ENCODE measurements at places on chromosomes 12 and 14.
A peak's percentile ranks its signal among the peaks of the same experiment; 100 is the strongest.

DNA sequence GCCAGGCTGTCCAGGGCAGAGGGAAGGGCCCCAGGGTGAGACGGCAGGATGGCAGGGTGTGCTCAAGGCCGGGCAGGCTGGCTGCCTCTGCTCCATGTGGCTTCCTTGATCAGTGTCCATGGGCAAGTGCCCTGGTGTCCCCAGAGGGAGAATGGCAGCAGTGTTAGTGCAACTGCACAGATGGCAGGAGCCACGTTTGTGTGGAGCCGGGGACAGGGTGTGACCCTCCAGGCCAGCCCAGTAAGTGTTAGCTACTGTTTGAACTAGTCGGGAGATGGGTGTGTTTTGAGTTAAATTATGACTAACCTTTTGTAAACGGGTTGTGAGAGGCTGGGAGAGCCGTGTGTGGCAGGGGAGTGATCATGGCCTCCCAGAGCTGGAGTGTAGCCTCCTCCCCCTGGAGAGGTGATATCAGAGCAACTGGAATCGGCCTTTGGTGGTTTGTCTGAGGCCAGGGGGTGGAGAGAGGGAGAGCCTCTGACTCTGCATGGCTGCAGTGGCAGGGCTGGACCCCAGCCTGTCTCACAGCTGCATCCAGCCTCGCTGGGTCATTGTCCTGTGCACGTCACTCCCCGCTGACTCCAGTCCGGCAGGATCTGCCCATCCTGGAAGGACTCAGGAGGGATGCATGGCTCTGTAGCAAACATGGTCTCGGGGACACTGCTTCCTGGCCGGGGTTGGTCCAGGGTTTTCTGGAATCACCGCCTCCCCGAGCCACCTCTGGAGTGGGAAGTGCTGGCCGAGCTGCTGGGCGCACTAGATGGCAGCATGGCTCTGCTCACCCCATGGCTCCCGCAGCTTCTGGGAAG is 27.8 kb downstream of the AACS start:
- DNase-seq = no peak

- DNase-seq = peak; percentile 81
These were observed 107.5 kb upstream of the FAR2 start for GRCh38 chr12:29041621-29042020.

- no peak for DNase-seq
These were observed 1156.3 kb upstream of the SEL1L start for GRCh38 chr14:82689948-82690347.

- no peak for DNase-seq
These were observed 36.8 kb upstream of the NINJ2 start for GRCh38 chr12:700016-700415.

DNA sequence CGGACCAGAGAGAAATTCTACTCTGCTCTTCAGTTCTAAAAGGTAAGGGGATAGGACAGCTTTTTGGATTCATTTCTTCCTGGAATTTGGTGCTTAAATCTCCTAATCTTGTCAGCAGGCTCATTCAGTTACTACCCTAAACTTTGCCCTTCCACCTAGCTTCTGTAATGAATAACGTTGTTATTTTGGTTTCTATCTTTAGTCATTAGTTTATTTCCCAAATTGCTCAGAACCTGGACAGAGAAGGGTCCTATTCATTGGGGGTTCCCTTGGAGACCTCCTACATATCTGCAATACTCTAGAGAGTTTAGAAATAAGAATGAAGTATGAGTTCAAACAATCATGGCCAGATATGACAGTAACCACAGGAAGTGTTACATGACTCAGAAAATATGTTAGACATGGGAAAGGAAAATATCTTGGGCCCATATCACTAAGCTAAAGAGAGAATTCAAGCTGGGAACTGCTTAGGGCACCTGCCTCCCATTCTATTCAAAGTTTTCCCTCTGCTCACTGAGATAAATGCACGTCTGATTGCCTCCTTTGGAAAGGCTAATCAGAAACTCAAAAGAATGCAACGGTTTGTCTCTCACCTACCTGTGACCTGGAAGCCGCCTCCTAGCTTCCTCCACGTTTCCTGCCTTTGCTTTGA is 87.9 kb downstream of the GAS2L3 start:
- DNase-seq = no peak

DNA sequence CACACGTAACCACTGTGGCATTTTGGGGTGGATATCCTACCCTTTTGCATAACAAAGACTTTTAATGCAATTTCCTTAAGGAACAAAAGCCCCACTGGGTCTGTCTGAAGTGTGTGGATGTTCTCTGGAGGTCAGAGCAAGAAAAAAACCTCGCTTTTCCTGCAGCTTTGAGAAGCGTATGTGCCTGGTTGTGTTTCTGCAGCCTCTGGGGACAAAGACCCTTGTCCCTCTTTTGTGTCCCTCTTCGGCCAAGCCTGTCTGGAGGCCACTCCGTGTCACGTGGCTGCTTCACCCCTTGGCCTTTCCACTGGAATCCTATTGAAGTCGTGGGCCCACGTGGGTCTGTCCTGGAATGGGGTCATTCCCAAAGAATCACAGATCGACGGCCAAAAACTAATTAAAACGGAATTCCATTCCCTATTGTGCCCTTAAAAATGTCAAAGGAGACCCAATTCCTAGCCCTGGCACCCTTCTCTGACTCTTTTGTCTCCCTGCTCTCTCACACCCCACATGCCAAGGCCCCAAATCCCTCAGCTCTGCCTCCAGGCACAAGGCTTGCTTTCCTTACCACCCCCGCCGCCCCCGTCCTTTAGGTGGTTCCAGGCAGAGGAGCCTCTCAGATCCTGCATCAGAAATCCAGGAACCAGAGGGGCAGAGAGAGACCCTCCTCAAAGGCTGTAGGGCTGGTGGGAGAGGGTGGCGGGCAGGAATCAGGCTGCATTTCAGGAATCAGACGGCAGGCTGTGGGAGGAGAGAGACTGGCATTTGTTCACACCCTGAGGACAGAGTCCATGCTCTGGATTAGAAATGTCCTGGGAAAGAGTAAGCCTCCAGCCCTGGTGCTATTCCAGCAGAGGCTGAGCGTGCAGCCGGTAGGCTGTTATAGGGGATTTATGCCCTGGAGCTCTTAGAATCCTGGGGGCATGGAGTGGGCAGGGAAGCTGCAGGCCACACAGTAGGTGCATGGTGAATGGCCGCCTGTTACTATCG is 12.6 kb upstream of the CYP46A1 start:
- no peak for DNase-seq

DNA sequence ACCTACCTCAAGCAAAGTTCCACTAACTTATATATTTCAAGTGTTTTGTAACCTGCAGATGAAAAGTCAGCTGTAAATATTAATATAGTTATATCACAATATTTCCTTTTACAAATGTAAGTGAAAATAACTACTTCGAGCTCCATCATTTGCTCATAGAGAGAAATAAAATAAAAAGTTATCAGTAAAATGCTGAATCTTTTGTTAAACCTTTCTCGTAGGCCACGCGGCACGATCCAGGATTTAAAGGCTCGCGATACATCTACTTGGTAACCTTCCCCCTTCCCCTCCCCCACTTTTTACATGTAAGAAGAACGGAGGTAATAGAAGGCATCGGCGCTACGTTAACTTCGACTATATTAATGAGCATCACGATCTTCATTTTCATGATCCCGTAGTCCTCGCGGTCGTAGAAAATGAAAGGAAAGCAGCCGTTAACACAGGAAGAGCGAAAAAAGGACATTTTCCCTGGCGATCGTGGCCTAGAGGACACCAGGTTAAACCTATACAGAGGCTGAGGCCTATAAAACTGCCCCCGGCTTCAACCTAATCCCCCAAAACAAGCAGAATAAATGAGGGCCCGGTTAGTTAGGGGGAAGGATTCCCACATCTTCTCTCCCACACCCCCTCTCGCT is 508 bp downstream of the HNRNPC start:
- DNase-seq = peak; percentile 49

- no peak for DNase-seq
These were observed 224.1 kb downstream of the BCAT1 start for GRCh38 chr12:24724814-24725213.

DNA sequence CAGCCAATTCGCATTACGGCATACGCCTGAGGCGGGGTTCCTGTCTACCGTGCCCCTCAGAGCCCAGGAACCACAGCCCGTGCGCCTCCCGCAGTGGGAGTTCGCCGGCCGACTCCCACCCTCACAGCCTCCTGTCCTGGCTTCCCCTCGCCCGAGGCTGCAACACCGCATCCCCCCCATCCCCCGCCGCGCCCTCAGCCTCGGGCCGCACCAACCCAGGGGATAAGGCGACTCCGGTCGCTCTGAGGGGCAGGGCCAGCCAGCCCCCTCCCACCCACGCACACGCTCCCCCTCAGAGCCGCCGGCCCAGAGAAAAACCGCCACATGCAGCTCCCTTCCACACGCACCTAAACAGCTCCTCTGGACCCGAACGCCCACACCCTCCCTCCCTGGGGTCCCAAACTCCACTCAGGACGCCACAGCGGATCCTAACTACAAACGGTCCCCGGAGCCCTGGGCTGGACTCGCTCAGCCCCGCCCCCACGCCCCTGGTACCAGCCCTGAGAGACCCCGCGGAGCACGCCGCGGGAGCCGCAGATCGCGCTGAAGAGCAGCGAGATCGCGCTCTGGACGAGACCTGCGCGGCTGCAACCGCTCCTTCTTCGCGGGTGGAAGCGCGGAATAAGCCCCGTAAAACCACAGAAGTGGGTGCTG is at the start of gene C14orf39:
TSS of gene C14orf39 (minus strand) at position 466 of the 654 bp plus-strand sequence. CDS start 985 bp downstream, outside the sequence.
- DNase-seq = peak; percentile 18

- no peak for DNase-seq
These were observed 299.6 kb upstream of the DCN start for GRCh38 chr12:91482231-91482630.

Data from fibroblast of gingiva (primary cell).